ENCODE measurements at places on chromosomes 1 and 21.
A peak's percentile ranks its signal among the peaks of the same experiment; 100 is the strongest.

DNA sequence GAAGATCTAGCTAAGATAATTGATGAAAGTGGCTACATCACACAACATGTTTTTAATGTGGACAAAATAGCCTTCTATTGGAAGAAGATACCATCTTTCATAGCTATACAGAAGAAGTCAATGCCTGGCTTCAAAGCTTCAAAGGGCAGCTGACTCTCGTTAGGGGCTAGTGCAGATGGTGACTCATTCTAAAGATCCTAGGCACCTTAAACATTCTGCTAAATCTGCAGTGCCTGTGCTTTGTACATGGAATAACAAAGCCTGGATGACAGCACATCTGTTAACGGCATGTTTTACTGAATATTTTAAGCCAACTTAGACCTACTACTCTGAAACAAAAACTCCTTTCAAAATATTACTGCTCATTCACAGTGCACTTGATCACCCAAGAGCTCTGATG is 65.6 kb upstream of the USP24 start:
- DNase-seq = no peak

GRCh38 chr21:35227786-35228185 is 178.7 kb upstream of the RUNX1 start:
- DNase-seq = peak; percentile 62

DNA sequence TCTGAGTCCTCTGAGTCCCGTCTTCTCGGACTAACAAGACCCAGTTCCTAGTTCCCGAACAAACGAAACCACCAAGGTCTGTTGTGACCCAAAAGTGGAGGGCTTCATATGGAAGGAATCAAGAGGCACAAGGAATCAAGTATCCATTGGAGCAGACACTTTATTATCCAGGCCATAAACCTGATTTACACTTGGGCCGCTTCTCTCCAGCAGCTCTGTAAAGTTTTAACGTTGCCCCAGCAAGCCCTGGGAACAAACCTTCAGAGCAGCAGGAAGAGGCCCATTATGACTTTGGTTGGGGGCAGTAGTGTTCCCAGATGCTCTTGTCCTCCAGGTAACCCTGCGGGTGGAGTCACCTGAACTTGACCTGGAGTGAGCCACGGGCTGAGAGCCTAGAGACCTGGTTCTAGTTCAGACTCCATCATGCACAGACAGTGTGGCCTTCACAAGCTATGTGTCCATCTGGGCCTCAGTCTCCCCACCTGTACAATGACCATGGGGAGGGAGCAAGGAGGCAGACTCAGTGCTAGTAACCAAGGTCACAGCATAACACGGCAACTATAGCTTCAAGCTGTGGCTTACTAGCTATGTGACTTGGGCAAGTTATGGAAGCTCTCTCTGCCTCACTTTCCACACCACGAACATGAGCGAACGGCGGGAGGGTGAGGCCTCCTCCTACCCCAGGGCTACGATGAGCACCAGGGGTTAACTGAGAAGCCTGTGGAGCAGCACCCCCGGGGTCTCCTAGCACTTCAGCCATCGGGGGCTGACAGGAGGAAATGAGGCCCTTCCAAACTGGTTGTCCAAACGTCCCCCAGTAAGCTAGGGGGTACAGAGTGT is 95.7 kb downstream of the GLIS1 start:
- no peak for DNase-seq

GRCh38 chr1:206039046-206039973 is 13.7 kb upstream of the RHEX start:
- peak; percentile 25 for DNase-seq

Data from NCI-H1436 (cell line).